ENCODE measurements at places on chromosomes 1 and 21.

- no peak for DNase-seq
Measured at GRCh38 chr1:12031039-12031980, 12.0 kb downstream of the MIIP start.

- DNase-seq: no peak
Measured at GRCh38 chr1:201655243-201655642, 116.3 kb downstream of the NAV1 start.

DNA sequence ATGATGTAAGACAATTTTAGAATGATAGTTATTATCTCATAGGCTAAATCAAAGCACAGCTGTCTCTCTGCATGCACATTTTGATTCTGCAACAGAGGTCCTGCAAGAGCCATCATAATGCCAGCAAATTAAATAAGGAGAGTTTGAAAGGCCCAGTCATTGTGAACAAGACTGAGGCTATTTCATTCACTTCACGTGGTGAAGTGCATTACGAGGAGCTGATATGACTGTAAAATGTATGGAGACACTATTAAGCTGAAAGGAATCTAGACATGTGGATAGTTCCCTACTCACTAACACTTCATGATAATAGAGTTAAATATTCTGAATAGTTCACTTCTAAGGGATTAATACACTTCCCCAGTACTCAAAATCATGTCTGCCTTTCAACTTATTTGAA is 299.0 kb downstream of the SMYD3 start:
- no peak for DNase-seq

DNA sequence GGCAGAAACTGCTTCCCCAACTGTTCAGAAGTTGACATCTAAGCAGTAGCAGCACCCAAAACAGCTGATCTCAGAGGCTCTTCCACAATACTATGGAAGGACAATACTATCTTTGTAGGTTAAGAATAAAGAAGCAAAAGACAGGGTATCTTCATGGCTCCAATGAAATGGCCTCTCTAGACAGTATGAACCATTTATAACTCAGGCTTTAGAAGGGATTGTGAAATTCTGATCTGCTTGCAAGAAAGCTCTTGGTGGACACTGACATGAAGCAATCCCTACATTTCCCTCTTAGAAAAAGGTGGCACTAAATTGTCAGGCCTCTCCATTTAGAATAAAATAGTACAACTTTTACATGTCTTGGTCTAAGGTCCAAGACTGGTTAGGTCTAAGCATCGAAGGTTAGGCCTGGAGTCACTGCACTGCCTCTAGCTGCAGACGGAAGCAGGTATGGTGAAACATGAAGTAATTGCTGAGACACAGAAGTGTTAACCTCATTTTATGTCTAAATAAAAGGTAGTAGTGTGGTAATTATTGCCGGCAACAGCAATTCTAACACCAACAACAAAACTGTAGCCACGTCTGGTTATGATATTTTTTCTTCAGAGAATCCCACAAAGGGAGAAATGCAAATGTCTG is 50.6 kb upstream of the HP1BP3 start:
- no peak for DNase-seq

GRCh38 chr1:41863718-41864117 is 55.0 kb downstream of the HIVEP3 start:
- no peak for DNase-seq

- DNase-seq: no peak
Measured at GRCh38 chr1:36797761-36798160, 236.6 kb downstream of the GRIK3 start.

DNA sequence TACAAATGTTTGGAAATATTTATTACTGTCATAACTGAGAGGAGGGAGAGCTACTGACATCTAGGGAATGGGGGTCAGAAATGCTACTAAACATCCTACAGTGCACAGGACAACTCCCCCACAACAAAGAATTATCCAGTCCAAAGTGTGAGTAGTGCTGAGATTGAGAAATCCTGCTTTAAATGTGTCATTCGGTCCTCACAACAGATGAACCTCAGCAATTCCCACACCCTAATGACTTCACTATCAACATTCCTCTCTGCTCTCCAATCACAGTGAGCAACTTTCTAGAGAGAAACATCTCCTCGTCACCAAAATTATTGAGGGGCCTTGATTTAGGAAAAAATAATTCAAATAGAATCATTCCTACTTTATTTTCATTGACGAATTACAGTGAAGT is 18.0 kb downstream of the OMA1 start:
- no peak for DNase-seq

DNA sequence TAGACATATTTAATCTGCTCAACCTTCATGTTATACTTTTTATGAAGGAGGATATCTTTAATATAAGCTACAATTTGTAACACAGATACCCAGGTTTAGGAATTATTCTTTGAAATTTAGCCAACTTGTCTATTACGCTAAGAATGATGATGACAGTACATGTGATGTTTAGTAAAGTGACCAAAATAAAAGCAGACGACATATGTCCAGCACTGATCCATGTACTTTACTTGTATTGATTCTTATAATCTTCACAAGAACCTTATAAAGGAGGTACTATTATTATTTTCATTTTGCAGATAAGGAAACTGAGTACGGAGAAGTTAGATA is 37.2 kb upstream of the ATG4C start:
- no peak for DNase-seq

DNA sequence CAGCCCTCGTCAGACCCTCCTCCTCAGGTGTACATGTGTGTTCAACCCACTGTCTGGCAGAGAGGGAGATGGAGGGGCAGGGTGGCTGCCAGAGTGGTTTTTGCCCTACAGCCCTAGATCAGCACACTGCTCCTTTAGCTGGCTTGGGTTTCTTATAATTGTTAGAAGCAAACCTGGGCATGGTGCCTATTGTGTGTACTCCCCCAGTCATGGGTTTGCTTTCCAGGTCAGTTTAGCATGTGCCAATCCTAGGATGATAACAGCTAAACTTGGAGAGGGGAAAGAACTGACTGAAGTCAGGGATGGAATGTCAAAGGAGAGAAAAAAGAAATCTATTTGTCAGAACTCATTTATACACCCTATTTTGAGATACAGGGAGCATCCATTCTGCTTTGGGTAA is 63.3 kb downstream of the UCK2 start:
- no peak for DNase-seq

DNA sequence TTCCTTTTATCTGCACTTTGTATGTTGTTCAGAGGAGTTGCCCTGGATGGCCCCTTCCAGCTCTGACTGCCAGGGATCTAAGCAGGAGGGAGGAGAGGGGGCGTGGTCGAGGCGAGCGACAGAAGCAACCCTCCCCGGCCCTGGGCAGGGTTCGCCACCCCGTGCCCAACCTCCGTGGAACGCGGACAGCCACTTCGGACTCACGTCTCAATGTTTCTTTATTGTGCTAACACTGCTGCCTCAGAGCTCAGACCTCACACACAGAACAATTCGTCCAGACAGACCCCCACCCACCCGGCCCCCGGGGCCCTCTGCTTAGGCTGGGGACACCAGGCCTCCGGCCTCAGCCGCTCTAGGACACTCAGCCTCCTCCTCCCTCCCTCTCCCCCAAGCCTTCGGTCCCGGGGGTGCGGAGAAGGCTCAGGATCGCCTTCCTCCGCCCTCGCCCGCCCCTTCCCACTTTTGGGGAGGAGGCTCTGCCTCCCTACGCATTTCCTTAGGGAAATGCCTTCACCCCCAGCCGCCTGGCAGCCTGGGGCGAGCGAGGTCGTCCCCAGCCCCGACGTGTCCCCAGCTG is 8.3 kb downstream of the VSIG8 start:
- DNase-seq: peak; percentile 40

DNA sequence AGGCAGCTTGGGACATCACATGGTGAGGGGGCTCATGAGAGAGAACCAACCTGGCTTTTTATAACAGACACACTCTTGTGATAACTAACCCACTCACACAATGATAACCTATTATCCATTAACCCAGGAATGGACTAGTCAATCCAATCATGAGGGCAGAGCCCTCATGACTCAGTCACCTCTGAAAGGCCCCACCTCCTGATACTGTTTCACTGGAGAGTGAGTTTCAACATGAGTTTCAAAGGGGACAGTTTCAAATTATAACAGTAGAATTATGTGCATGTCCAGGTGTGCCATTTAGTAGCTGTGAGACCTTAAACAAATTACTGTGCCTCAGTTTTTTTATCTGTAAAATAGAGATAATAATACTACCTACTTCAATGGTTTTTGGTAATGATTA is 47.6 kb upstream of the PPP2R5A start:
- DNase-seq: no peak

GRCh38 chr1:10979483-10979920 is 33.0 kb upstream of the TARDBP start:
- DNase-seq: peak; percentile 57

- DNase-seq: peak; percentile 12
Measured at GRCh38 chr1:177945943-177946650, 23.8 kb downstream of the SEC16B start.

- DNase-seq: no peak
Measured at GRCh38 chr1:3743421-3743820, 8.8 kb upstream of the CCDC27 start.

- DNase-seq: no peak
Measured at GRCh38 chr1:147736883-147737282, 23.5 kb downstream of the GJA5 start.

- peak; percentile 29 for DNase-seq
Measured at GRCh38 chr1:181128592-181129497, 40.3 kb downstream of the IER5 start.
